ENCODE measurements at places on chromosomes 16 and 17. TPM values are rescaled to one million over a fixed set of nuclear protein-coding genes. Genes with fewer than 3 reads are reported as not detected.

C1QBP gene
- total RNA-seq = 92.0 TPM

C1QTNF1 gene
- 8.8 TPM for total RNA-seq

CORO1A gene
- total RNA-seq = 30.8 TPM

AMDHD2 gene
- 50.0 TPM for total RNA-seq

ST6GALNAC1 gene
- 0.12 TPM for total RNA-seq

Data from metanephros (tissue), 2 donors.